ENCODE measurements at places on chromosomes 6 and 20. TPM values are rescaled to one million over a fixed set of nuclear protein-coding genes. Genes with fewer than 3 reads are reported as not detected.

DNA sequence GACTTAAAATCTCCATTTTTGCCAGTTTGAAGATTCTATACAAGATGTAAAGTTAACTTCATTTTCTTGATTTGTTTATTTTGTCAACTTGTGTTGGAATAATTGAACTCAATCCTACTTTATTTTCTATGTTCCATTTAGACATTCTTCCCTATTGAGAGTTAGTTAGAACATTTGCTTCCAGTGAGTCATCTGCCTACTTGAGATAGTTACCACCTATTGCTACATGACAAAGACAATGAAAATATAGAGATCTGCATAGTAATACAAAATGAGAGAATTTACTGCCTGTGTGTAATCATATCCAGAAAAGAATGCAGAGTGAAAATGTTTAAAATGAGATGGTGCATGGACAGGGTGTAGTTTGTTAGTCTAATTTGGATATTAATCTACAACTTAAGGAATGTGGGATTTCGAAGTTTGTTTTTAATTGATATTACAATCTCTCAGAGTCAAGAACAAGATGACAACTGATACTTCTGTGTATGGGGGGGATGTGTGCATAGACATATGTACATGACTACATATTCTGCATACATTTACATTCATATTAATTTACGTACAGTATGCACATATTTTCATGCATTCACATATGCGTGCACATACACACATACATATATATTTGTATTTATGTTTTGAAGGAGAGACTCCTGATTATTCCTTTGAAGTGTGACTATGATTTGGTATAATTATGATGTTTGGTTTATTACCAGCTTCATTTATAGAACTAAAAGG, 420.1 kb downstream of the NKAIN2 start:
- no peaks in the 10 kb centered on the region for H3K4me1 ChIP-seq
- no peak overlapping the region for H3K27ac ChIP-seq
- no peak overlapping the region for H3K4me3 ChIP-seq
- H3K27me3 ChIP-seq = no peaks in the 10 kb centered on the region
- H3K36me3 ChIP-seq = no peaks in the 10 kb centered on the region
- DNase-seq = no peak

DNA sequence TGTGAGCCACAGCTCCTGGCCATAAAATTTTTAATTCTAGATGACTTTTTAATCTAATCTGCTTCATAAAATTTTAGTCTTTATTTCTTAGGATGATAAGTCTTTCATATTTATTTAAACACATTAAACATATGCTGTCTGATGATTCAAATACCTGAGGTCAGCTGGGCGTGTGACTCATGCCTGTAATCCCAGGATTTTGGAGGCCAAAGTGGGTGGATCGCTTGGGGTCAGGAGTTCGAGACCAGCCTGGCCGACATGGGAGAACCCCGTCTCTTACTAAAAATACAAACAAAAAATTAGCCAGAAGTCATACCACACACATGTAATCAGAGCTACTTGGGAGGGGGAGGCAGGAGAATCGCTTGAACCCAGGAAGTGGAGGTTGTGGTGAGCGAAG, 53.1 kb downstream of the RBM24 start:
- no peak overlapping the region for H3K4me3 ChIP-seq
- H3K27me3 ChIP-seq = no peaks in the 10 kb centered on the region
- peaks cover 3% of the 10 kb centered on the region for H3K4me1 ChIP-seq
- H3K27ac ChIP-seq = no peak overlapping the region
- DNase-seq = peak; percentile 72

DNA sequence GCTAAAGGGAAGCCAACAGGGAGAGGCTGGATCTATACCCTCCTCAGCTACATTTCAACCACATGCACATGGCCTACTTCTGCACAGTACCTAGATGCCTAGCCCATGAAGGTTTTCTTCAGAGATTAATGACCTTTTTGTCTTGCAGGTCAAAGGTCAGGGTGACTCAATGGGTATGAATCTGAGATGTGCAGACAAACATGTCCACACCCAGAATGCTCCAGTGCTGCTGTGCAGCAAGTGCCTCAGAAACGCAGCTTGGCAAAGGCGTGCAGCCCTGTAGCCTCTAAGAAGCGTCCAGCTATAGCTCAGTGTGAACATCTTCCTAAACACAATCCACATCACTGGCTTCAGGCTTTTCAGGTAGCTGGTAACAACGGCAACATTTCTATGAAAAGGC, 24.4 kb downstream of the MAP1LC3A start:
- no peak overlapping the region for H3K27ac ChIP-seq
- H3K36me3 ChIP-seq = no peaks in the 10 kb centered on the region
- no peaks in the 10 kb centered on the region for H3K27me3 ChIP-seq
- peaks cover 37% of the 10 kb centered on the region for H3K4me1 ChIP-seq
- DNase-seq = no peak
- no peak overlapping the region for H3K4me3 ChIP-seq

- H3K4me1 ChIP-seq = no peaks in the 10 kb centered on the region
- no peaks in the 10 kb centered on the region for H3K27me3 ChIP-seq
- DNase-seq = no peak
Measured at GRCh38 chr20:1534526-1534925, 23.0 kb downstream of the SIRPD start.

DNA sequence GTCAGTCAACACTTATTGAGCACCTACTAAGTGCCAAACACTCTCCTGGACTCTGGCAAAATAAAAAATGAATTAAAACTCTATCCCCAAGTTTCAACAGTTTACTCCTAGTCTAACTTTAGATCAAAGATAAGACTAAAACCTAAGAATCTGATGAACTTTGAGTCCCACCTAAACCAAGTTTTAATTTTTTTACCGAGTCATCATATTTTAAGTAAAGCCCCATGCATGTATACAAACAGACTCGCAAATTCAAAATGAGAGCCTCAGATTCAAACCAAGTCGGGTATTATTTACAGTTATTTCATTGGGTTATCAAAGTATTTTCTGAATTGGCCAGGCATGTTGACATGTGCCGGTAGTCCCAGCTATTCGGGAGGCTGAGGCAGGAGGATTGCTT, 28.2 kb downstream of the BNIP5 start:
- H3K27ac ChIP-seq = no peak overlapping the region
- no peaks in the 10 kb centered on the region for H3K4me1 ChIP-seq
- no peak for DNase-seq
- H3K36me3 ChIP-seq = no peaks in the 10 kb centered on the region

- H3K4me3 ChIP-seq = no peak overlapping the region
- no peaks in the 10 kb centered on the region for H3K27me3 ChIP-seq
- no peaks in the 10 kb centered on the region for H3K36me3 ChIP-seq
Measured at GRCh38 chr6:37673436-37673835, 24.2 kb downstream of the MDGA1 start.

DNA sequence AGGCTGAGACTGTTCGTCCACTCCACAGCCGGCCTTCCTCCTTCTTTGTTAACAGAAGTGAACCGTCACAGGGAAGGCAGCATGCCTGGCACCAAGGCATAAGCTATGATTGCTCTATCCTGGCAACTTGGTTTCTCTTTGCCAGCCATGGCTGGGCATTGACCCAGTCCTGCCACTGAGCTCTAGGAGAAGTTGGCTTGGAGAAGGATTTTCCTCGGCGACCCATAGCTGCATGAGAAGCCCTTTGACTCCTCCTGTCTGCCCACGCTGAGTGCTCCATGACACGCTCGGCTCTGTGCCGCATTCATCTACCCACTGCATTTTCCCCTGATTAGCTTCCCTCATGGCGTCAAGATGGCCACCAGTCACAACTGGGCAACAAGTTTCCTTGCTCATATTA, 111.8 kb upstream of the EXOC2 start:
- no peak for DNase-seq
- no peaks in the 10 kb centered on the region for H3K36me3 ChIP-seq

GRCh38 chr20:61551401-61551800, 299.3 kb downstream of the CDH4 start:
- no peak overlapping the region for H3K4me3 ChIP-seq
- H3K4me1 ChIP-seq = no peaks in the 10 kb centered on the region
- H3K36me3 ChIP-seq = no peaks in the 10 kb centered on the region
- H3K27ac ChIP-seq = no peak overlapping the region

GRCh38 chr6:87184762-87185250, 29.4 kb downstream of the ZNF292 start:
- no peaks in the 10 kb centered on the region for H3K27me3 ChIP-seq
- no peak overlapping the region for H3K4me3 ChIP-seq
- H3K4me1 ChIP-seq = peaks cover 13% of the 10 kb centered on the region
- peaks cover 3% of the 10 kb centered on the region for H3K36me3 ChIP-seq
- H3K27ac ChIP-seq = no peak overlapping the region

- H3K27ac ChIP-seq = no peak overlapping the region
- H3K27me3 ChIP-seq = no peaks in the 10 kb centered on the region
- H3K4me3 ChIP-seq = no peak overlapping the region
Measured at GRCh38 chr20:34070859-34071258, 41.2 kb downstream of the EIF2S2 start.

- no peak overlapping the region for H3K4me3 ChIP-seq
- peaks cover 77% of the 10 kb centered on the region for H3K27me3 ChIP-seq
- H3K36me3 ChIP-seq = no peaks in the 10 kb centered on the region
- DNase-seq = no peak
- H3K27ac ChIP-seq = no peak overlapping the region
Measured at GRCh38 chr20:24840121-24840713, 108.9 kb upstream of the CST7 start.

DNA sequence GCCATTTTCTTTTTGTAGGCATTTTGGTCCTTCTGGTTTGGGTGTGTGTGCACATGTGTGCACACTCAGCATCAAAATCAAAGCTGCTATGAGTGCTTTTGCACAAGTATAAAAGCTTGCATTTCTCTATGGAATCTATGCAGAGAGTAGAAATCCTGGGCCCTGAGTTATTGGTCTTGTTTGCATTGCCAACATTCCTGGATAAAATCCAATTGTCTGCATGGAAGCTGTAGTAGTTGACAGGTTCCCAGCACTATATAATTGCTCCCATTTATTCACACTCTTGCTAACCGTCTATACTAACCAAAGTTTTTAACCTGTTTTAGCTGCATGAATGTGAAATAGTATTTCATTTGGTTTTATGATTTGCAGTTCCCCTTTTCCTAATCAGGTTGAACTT, 277.0 kb downstream of the FOXA2 start:
- H3K4me3 ChIP-seq = no peak overlapping the region
- DNase-seq = no peak
- H3K36me3 ChIP-seq = no peaks in the 10 kb centered on the region
- H3K27ac ChIP-seq = no peak overlapping the region
- H3K27me3 ChIP-seq = peaks cover 75% of the 10 kb centered on the region

- H3K4me1 ChIP-seq = no peaks in the 10 kb centered on the region
- H3K27me3 ChIP-seq = no peaks in the 10 kb centered on the region
- DNase-seq = no peak
- no peaks in the 10 kb centered on the region for H3K36me3 ChIP-seq
- H3K27ac ChIP-seq = no peak overlapping the region
Measured at GRCh38 chr6:5595184-5595583, 333.9 kb downstream of the FARS2 start.

DNA sequence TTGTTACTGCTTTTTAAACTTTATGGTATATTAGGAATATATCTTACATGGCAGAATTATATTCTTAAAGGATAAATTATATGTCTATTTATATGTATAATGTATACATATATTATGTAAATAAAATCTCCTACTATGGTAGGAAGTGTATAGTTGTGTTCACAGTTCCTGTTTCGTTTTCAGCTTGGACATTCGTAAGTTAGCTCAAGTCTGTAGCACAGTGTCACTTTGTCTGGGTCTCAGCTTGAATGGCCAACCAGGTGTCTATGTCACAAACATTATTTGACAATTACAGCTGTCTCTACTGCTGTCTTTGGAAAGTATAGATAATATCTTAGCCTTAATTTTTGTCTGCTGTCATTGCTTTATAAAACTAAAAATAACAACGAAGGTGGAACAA, 303.9 kb downstream of the CDKAL1 start:
- no peaks in the 10 kb centered on the region for H3K27me3 ChIP-seq
- no peaks in the 10 kb centered on the region for H3K4me1 ChIP-seq
- H3K36me3 ChIP-seq = no peaks in the 10 kb centered on the region
- no peak for DNase-seq
- H3K4me3 ChIP-seq = no peak overlapping the region
- no peak overlapping the region for H3K27ac ChIP-seq

- no peaks in the 10 kb centered on the region for H3K27me3 ChIP-seq
- no peaks in the 10 kb centered on the region for H3K4me1 ChIP-seq
- no peaks in the 10 kb centered on the region for H3K36me3 ChIP-seq
- no peak for DNase-seq
- H3K27ac ChIP-seq = no peak overlapping the region
Measured at GRCh38 chr6:156917213-156917612, 140.0 kb downstream of the ARID1B start.

- no peak for DNase-seq
- no peaks in the 10 kb centered on the region for H3K36me3 ChIP-seq
- H3K27me3 ChIP-seq = no peaks in the 10 kb centered on the region
Measured at GRCh38 chr6:163916315-163917081, 502.0 kb downstream of the QKI start.

GRCh38 chr6:121593011-121593641, 157.7 kb downstream of the GJA1 start:
- no peaks in the 10 kb centered on the region for H3K27me3 ChIP-seq
- no peaks in the 10 kb centered on the region for H3K36me3 ChIP-seq
- H3K27ac ChIP-seq = no peak overlapping the region
- DNase-seq = no peak

- H3K27ac ChIP-seq = no peak within 1 kb of the TSS
- DNase-seq = no peak
- peaks cover 12% of the 10 kb centered on the region for H3K4me1 ChIP-seq
- H3K27me3 ChIP-seq = no peaks in the 10 kb centered on the region
- H3K36me3 ChIP-seq = no peaks in the 10 kb centered on the region
Measured at GRCh38 chr20:36645998-36646397, at the start of gene SLA2. TSS of gene SLA2 (minus strand) at chr20:36646196. CDS start at chr20:36641335, 4,861 bp downstream.

GRCh38 chr6:157584036-157584435, 203.0 kb downstream of the ZDHHC14 start:
- DNase-seq = no peak
- no peak overlapping the region for H3K27ac ChIP-seq
- no peak overlapping the region for H3K4me3 ChIP-seq
- H3K36me3 ChIP-seq = no peaks in the 10 kb centered on the region

DNA sequence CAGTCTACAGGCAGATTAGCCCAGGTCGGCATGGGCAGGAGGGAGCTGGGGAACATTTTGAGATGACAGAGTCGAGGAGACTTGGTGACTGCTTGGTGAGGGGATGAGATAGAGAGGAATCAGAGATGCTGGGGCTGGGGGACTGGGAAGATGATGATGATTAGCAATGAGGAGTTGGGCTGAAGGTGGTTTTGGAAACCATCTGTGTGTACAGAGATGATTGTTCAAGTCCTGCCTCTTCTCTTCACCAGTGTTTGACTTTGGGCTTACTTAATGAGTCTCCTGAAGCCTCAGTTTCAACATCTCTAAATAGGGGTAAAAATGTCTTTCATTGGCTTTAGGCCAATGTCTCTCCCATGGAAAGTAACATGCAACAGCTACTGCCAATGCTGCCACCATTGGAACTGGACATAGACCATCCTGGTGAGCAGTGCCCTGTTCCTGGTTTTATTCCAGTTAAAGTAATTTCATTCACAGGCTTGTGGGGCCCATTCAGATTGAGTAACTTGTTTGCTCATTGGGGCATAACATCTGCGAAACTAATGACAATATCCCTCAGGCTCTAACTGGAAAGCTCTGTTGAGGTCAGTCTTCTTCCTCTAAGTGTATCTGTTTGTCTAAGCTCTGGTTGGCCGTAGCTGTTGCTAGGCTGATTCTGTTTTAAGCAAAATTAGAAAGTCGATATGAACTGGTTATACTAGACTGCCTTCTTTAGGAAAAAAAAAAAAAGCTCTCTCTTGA, 99.1 kb downstream of the ARMC2 start:
- no peaks in the 10 kb centered on the region for H3K27me3 ChIP-seq
- peaks cover 12% of the 10 kb centered on the region for H3K4me1 ChIP-seq
- peak; percentile 71 for DNase-seq
- H3K27ac ChIP-seq = peak overlapping the region; percentile 41

The CST5 gene
- not detected for total RNA-seq

The FRMD1 gene
- not detected for total RNA-seq

The CDKAL1 gene
- 14.9 TPM for total RNA-seq

The EBF4 gene
- total RNA-seq = 1.8 TPM

The FERMT1 gene
- total RNA-seq = 72.6 TPM

The NKAIN2 gene
- not detected for total RNA-seq

The MCCD1 gene
- total RNA-seq = not detected

The RIMS4 gene
- 0.04 TPM for total RNA-seq

The TSPO2 gene
- total RNA-seq = not detected

Measured in PC-3 (cell line).